ENCODE measurements at places on chromosomes 6 and 20.

- no peak for DNase-seq
Observed at GRCh38 chr6:76453270-76453669, 380.8 kb upstream of the IMPG1 start.

DNA sequence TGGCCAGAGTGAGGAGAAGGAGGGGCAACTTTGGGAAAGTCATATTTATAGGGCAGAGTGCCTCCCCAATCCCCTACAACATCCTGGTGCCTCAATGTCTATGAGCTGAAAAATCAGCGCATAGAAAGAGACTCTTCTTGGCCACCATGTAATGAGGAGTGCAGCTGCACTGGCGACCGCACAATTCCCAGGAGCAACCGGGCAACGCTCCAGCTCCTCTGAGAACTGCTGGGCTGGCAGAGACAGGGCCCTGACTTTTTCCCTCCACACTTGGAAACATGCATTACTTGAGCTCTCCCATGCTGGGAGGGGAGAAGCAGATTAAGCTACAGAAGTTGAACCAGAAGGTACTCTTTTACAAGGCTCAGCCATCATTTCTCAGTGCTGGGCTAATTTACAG is 31.4 kb upstream of the MARCKS start:
- no peak for DNase-seq

- no peak for DNase-seq
Observed at GRCh38 chr20:63101781-63102720, 95.3 kb upstream of the BHLHE23 start.

DNA sequence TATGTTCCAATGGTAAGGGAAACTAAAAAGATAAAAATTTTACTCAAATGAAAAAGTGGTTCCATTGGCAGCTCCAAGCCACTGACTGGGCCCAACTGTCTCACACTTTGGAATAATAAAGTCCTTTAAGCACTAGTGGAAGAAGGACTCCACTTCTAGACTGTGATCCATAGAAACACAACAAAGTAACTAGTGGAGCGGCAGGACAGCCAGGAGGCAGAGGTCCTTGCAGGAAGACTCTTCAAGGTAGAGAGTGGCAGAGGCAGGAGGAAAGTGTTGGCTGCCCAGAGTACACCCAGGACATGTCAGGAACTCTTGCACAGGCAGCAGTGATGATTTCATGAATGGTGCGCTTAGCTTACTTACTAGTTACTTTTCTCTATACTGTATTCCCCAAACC is 65.0 kb upstream of the CCN6 start:
- DNase-seq, result no peak

- DNase-seq, result no peak
Observed at GRCh38 chr6:5723841-5724691, 282.7 kb downstream of the NRN1 start.

GRCh38 chr6:141415896-141416295 is 716.8 kb upstream of the GJE1 start:
- no peak for DNase-seq

GRCh38 chr6:57215260-57215659 is 6.8 kb downstream of the RAB23 start:
- DNase-seq, result no peak

DNA sequence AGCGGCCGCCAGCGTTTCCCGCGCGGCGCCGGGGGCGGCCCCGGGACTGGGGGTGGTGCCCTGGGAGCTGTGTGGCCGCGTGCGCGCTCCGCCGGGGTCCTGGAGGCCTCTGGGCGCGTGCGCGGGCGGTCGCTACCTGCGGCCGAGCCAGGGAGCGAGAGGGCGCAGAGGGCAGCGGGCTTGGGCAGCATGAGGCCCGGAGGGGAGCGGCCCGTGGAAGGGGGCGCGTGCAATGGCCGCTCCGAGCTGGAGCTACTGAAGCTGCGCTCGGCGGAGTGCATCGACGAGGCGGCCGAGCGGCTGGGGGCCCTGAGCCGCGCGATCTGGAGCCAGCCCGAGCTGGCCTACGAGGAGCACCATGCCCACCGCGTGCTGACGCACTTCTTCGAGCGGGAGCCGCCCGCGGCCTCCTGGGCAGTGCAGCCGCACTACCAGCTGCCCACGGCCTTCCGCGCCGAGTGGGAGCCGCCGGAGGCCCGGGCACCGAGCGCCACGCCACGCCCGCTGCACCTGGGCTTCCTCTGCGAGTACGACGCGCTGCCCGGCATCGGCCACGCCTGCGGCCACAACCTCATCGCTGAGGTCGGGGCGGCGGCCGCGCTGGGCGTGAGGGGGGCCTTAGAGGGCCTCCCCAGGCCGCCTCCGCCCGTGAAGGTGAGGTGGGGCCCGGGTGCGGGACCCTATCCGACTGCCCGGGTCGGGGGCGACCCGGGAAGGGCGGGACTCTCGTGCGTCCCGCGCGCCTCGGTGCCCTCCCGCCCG is at the start of gene PM20D2:
Gene PM20D2, plus strand, starts transcription at position 100 of the 762 bp plus-strand sequence. Its CDS starts 90 bp downstream, at position 190.
- peak; percentile 44 for DNase-seq

DNA sequence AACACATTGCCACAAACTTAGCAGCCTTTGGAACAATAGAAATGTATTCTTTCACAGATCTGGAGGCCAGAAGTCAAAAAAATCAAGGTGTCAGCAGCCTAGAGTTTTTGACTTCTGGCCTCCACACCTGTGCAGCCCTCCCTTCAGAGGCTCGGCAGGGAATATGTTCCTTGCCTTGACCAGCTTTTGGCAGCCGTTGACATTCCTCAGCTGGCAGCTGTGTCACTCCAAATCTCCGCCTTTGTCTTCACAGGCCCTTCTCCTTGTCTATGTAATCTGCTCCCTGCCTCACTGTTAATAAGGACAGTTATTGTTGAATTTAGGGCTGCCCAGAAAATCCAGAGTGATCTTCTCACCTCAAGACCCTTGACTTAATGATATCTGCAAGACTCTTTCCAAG is 17.2 kb upstream of the AHI1 start:
- no peak for DNase-seq

DNA sequence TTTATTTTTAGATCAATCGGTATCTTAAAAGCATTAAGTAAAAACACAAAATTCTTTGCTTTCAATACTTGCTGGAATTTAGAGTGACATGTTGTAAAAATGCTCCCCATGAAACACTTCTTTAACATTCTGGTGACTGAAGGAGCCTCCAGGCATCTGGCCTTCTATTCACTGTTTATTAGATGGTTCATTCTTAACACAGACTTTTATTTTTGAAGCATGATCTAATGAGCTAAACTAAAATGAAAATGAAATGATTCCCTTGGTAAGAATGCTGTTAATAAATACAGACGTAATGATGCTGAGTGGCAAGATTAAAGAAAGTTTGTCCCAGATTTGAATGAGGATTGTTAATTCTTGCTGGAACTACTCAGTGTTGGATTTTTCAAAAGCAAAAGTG is 698.4 kb downstream of the TENT5A start:
- DNase-seq, result no peak

DNA sequence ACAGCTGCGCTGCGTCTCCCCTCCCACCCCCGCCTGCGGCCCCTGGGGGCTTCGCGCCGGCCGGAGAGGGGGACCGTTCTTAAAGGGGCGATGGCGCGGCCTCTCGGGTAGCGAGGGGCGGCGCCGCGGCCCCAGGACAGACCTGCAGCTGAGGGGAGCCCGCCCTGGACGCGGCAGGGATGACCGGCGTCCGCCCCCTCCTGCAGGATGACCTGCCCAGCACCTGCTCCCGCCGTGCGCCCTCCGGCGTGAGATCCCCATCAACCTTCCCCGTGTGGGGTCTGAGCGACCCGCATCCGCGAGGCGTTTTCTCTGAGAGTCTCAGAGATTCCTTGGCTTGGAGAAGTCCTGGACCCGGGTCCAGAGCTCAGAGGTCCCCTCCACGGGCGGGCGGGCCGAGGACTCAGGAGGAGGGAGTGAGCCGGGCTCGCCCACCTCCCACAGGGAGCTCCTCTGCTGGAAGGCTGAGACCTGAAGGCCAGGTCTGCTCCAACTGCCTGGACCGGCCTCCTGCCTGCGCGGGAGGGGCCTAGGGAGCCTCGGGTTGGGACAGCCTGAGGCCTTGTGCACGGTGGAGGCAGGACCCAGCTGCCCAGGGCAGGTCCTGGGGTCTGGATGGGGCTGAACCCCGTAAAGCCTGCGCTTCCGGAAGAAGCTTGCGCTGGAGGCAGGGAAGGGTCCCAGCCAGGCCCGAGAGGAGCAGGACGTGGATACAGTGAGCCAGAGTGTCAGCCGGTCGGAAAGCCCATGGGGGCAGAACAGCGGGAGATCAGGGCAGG is 532 bp upstream of the NKAIN4 start:
- DNase-seq, result no peak

DNA sequence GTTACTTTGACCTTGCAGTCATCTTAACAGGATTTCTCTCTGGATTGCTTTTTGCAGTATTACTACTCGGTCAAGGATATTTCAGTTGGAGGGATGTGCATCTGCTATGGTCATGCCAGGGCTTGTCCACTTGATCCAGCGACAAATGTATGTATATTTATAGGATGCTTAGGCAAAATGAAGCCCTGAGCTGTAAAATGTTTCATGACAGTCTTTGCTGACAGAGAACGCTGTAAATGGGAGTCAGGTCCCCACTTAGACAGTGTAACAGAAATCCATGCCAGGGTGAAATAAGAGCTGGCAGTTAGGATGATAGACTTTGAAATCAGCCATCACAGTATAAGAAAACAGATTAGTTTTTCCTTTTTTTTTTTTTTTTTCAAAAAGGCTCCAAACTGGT is 264.0 kb downstream of the LAMA2 start:
- no peak for DNase-seq

GRCh38 chr20:36548006-36548315 is 6.6 kb downstream of the MYL9 start:
- DNase-seq, result no peak

- no peak for DNase-seq
Observed at GRCh38 chr6:64803470-64804166, 903.4 kb downstream of the EYS start.

- DNase-seq, result no peak
Observed at GRCh38 chr6:106560996-106561685, 68.2 kb downstream of the RTN4IP1 start.

Data from stimulated activated CD8-positive, alpha-beta memory T cell treated with anti-CD3 and anti-CD28 coated beads, Interleukin-7, amount 100 ng/mL, for 24 hours (primary cell).